ENCODE measurements at places on chromosomes 5 and 9.

DNA sequence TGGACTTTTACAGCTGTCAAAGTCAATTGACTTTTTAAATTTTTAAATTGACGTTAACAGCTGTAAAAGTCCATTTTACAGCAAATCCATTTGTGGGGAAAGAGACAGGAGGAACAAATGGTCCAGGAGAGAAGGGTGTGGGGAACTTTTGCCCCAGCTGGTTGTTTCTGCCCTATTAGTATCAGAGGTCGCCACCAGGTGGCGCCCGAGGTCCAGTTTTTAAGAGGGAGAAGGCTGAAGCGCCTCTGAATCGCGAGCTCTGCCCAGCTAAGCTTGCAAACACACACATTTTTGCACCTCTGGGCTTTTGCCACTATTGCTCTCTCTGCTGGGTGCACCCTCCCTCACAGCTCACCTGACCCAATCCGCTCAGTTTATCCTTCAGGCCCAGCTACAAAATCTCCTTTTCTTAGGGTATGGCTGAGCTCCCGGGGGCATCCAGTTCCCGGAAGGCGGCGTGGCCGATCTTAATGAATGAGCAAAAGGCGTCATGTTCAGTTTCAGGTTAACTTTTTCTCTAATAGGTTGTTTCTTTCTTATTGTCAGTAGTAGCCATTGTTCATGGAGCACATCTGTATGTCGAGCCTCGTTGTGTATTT is 6.3 kb upstream of the TTLL11 start:
- peak; percentile 86 for DNase-seq

DNA sequence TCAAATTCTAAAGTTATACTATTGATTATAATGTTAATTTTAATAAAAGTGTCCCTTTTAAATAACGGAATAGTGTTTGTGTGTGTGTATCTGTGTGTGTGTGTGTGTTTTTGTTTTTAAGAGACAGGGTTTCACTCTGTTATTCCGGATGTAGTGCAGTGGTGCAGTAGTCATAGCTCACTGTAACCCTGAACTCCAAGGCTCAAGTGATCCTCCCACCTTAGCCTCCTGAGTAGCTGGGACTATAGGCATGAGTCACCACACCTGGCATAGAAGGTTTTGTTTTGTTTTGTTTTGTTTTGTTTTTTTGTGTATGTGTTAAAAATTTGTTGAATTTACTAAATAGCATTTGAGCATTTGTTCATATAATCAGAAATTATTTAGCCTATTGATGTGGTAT is 64.6 kb downstream of the YTHDC2 start:
- no peak for DNase-seq

DNA sequence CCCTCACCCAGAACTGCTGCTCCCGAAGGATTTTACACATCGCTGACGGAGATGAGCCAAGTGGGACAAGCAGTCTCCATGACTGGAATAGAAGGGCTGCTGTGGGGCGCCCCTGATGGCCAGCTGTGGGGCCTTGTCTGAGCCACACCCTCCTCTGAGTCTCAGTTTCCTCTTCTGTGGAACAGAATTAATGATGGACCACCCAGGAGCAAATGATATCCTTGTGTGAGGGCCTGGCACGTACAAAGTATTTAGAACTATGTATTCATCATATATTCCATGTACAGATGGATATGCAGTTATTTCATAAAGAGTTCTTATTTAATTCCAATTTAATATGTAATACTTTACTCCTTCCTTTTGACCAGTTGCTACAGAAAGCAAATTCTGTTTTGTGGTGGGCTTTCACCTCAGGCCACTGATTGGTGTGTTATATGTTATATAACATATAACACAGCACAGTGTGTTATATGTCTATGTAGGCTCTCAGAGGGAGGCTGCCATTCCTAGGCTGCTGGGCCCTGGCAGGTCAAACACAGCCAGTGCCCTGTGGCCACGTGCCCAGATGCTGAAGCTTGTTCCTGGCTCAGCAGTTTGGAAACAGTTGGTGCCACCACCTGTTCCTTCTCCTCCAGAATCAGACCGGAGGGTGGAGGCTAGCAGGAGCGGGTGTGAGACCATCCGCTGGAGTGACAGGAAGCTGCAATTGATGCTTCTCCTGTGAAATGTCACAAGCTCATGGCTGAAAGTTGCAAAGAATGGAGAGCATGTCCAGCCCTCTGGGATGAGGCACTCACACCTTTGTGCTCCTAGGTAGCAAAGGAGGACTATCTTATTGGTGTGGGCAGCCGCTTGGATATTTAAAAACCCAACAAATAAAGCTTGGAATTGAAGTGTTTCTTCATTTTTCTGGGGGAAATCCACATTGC is 4.4 kb upstream of the FGD3 start:
- no peak for DNase-seq

GRCh38 chr9:13932528-13933267 is 381.2 kb downstream of the NFIB start:
- DNase-seq, result no peak

GRCh38 chr9:27800159-27800558 is 226.9 kb upstream of the C9orf72 start:
- DNase-seq, result no peak

DNA sequence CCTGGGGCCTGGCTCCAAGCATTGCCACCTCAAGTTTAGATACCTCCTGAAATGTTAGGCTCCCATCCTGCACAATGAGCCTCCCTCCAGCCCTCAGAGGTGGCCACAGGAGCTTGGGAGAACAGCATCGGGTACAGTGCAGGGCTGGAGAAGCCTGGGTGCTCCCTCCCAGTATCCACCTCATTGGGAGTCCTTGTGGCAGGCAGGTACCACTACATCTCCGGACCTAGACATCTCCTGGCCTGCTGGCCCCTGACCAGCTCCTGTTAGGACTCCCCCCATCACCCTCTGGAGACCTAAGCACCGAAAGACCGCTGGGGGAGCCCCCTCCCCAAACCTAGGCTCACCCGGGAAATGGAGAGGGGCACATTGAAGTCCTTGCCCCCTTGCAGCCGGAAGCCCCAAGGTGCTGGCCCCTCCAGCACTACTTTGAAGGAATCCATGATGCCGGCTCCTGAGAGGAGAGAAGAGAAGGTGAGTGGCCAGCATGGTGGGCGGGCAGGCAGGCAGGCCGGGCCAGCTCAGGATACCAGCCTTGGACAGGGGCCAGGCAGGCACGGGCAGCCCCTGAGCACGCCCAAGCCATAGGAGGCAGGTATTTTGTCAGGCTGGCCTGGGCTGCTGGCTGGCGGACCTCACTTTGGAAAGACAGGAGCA is 1.2 kb downstream of the PDLIM7 start:
- DNase-seq, result no peak

DNA sequence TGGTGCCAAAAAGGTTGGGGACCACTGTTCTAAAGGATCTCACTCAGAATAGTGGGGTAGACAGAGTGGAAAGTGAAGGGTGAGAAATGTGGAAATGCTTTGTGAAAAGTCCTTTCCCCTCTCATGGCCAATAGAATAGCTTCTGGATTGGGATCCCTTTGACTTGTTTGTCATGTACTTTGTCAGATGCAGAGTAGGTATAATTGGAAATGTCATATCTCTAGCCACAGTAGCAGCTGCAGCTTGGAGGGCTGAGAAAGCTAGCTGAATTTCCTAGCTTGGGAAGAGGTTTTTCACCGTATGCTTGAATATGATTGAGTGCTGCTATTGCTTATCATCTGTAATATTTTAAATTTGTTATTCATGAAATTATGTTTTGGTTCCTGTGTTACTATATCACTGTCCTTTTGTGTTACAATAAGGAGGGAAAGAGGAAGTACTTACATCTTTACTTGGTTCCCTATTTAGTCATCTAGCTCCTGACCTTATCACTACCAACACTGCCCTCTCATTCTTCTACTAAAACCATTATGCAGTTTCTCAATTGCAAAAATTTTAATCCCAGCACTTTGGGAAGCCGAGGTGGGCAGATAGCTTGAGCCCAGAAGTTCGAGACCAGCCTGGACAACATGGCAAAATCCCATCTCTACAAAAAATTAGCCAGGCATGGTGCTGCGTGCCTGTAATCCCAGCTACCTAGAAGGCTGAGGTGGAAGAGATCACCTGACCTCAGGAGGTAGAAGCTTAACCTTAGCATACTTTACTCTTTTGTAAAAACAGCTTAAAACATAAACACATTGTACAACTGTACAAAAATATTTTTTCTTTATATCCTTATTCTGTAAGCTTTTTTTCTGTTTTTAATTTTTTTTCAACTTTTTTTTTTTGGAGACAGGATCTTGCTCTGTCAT is 12.4 kb downstream of the SLC30A5 start:
- DNase-seq, result no peak

All from midbrain (tissue), 1 donor.